ENCODE measurements at places on chromosomes 6 and 20.

GRCh38 chr20:25014816-25015215, 22.3 kb upstream of the APMAP start:
- no peak for DNase-seq

- no peak for DNase-seq
These were observed 54.8 kb upstream of the POU3F2 start for GRCh38 chr6:98779618-98780017.

GRCh38 chr6:110355022-110355421, 3.1 kb downstream of the METTL24 start:
- DNase-seq, result no peak

DNA sequence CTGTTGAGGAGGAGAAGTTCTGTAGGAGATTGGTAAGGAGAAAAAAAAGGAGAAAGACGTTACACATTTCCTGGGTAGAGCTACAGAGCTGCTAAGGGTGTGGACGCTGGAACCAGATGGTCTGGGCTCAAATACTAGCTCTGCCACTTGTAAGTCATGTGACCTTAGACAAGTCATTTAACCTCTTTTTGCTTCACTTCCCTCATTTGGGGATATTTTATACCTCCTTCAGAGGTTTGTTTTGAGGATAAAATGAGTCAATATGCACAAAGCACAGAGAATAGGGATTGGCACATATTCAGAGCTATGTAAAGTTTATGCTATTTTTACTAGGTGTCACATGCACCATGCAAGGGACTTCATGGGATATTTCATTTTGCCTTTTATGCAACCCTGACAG, 708.8 kb downstream of the DHX35 start:
- DNase-seq, result no peak

DNA sequence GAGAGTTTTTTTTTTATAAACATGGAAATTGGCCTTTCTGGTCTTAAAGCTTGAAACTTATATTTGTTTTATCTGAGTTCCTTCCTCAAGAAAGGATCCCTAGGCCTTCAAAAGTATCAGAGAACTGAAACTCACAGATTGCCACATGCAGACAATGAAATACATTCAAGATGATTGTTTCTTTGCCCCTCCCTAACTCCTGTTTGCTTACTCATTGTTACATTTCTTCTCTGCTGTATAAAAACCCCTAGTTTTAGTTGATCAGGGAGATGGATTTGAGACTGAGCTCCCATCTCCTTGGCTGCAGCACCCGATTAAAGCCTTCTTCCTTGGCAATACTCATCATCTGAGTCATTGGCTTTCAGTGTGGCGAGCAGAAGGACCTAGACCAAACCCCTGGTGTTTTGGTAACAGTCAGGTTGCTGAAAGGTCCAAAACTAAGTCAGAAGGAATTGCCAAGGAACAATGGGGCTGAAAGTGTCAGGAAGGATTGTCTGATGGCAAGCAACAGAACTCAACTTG, 132.3 kb upstream of the SULF2 start:
- no peak for DNase-seq

DNA sequence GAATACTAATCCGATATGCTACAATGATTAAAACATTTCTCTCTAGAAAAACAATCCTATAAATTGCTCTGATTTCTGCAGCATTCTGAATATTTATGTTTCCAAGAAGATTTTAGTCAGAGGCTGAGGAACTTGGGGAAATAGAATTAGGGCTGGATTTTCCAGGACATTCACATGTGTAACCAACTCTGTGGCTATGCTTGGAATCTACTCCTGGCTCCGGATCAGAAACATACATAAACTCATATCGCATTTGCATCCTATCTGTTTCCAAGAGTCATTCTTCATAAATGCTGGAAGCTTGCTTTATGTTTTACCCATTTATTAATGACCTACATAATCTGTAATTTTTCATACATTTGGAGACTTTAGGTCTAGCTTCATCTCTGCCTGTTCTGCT, 459.9 kb upstream of the MARCKS start:
- no peak for DNase-seq

- DNase-seq, result peak; percentile 71
These were observed 20.6 kb upstream of the HLA-F start for GRCh38 chr6:29702519-29703103.

DNA sequence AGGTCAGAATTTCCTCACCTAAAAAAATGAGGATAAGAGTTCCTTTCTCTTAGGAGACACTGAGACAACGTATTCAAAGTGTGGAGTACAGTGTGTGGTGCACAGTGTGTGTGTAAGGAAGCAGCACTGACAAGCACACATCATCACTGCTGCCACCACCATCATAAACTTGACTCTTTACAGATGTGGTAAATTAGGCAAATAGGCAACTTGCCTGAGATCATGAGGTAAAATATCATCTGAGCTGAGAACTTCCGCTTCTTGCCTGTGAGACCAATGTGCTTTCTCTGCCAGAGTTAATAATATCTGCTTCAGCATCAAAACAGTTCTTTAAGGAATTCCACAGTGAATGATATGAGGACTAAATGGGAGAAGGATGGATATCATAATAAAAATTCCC, 52.7 kb downstream of the LYRM4 start:
- no peak for DNase-seq

- DNase-seq, result no peak
These were observed 17.6 kb downstream of the TRDN start for GRCh38 chr6:123619156-123619555.

DNA sequence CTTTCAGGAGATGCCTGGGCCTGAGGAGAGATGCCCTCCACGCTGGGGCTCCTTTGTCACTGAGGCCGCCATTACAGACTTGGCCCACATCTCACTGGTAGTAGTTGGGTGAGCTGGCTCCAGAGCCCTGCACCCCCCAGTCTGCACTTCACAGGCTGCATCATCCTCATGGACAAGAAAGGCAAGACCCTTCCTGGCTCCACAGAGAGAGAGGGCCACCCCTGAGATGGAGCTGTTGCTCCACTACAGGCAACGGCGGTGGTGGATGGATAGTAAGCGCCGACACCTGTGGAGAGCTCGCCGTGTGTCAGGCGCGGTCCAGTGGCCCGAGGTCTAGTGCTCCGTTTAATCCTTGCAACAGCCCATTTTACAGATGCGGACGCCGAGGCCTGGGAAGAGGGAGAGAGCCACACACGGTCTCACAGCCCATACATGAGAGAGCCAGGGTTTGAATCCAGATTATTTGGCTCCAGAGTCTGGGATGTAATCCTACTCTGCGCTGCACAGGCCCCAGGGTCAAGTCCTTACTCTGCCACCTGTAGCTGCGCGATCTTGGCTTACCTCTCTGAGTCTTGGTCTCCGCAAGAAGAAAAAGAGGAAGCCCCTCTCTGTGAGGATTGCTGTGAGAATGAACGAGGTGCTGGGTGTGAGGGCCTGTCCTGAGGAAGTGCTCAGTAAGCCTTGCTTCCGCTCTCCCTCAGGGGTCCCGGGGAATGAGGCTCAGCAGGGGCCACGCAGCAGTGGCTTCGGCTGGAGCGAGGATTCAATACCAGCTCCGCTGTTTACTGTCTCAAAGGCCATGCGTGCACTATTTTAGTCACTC, 34.5 kb downstream of the SPDEF start:
- DNase-seq, result no peak

- DNase-seq, result no peak
These were observed 292.5 kb upstream of the ZNF337 start for GRCh38 chr20:25989196-25989595.

DNA sequence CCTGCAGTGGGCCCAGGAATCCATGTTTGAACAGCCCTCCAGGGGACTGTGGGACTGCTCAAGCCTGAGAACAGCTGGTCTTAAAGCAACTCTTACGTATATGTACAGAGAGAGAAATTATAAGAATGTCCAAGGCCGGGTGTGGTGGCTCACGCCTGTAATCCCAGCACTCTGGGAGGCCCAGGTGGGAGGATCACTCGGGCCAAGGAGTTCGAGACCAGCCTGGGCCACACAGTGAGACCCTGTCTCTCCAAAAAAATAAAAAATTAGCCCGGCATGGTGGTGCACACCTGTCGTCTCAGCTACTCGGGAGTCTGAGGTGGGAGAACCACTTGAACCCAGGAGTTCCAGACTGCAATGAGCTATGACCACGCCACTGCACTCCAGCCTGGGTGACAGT, 134.0 kb downstream of the DTNBP1 start:
- no peak for DNase-seq

DNA sequence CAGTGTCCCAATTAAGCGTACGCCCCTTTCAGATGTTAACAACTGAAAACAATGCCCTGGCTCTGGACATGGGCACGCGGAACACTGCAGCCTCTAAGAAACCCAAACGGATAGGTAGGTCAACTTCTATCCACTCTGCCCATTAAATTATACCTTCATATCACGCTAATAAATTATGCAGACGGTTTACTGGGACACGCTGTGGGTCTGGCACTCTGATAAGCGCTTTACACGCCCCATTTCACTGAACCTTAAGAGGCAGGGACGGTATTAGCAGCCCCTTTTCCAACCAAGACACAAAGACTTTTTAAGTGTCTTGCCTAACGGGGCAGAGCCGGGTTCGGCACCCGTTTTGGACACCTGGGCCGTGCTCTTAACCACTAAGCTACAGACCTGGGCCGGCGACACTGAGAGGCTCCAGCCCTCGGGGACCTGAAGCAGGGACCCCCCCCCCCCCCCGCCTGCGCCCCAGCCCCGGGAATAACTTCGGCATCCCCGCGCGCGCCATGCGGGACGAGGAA, 744 bp downstream of the STAU1 start:
- no peak for DNase-seq

GRCh38 chr20:58458342-58459057, 56.7 kb downstream of the APCDD1L start:
- DNase-seq, result no peak

DNA sequence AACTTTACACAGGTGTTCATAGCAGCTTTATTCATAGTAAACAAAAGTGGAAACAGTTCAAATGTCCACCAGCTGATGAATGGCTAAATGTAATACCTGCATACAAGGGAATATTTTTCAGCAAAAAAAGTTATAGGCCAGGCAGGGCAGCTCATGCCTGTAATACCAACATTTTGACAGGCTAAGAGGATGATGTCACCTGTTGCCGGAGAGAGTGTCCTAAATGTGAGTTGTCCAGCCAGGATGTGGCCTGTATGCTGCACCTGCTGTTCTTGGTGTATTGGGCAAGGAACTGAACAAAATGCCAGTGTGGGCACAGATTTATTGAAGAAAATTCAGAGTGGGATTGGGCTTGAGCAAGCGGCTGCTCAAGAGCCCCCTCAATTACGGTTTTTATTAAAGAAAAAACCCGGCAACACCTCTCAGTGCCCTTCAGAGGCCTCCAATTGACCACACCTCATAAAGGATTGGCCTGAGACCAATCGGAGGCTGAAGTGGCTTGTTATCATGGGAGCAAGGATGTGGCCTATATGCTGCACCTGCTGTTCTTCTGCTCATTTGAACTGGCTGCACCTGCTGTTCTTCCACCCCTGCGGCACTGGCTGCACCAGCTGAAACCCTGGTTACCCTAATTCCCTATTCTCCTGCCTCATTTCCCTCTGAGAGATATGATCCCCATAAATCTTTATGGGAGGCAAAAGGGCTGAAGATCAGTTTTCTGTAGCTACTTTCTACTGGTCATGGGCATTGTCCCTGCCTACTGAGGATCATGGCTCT, 164.3 kb upstream of the PROKR2 start:
- DNase-seq, result no peak

DNA sequence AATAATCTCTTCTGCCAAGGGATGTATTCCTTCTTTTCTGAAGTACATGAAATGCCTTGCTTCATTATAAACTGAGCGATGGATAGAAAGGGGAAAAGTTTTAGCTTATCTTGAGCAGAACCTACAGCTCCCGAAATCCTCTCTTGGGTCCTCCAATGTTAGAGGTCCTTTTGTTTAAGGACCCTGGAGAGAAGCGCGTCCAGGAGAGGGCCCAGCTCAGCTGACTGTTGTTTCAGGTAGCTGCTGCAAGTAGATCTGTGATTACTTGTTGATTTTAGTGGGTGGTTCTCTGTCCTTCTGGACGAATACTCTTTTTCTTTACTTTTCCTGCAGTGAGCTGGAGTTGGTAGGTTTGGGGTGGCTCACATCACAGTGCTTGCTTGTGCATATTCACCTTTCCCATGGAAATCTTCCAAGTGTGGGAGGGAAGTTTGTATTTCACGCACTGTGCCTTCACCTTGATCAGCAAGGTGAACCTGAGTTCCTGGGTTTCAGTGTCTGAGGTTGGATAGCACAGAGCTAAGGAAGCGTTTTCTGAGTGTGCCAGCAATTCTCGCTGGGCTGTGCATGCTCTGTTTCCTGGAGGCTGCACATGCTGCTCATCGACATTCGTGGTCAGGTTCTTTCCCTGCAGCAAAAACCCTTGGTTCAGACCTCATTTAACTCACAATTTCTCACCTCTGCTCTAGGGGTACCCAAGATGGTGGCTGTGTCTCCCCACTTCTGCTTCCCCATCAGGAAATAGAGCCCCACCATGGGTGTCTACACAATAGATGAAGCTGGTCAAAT, 176.3 kb downstream of the JARID2 start:
- no peak for DNase-seq

- no peak for DNase-seq
These were observed 257.7 kb upstream of the CDYL start for GRCh38 chr6:4518506-4518905.

DNA sequence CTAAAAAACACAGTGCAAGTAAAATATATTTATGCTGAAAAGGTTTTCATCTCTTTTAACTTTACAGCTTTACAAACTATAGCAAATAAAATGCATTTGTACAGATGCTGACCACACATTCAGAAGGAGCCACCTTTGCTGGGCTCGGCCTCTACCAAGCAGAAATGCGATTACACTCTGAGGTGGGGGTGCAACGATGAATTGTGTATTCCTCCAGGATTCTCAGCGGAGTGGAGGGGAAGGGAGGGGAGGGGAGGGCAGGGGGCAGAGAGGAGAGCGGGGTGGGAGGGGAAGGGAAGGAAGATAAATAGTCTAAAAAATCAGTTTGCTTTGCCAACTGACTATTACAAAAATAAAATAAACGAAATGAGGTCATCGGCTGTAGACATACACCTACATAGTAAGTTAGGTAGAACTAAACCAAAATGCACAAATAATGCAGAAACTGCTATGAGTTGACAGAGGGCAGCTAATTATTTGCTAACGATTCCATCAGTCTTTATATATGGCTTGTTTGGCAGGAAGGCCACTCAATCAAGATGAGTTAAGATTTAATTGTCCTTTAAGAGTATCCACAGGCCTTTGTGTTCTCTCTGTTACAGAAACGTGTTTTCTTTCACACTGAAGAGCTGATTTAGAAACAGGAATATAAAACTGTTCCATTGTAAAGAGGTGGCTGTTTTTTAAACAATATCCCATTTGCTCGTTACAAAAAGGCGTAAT, 90.1 kb downstream of the TAF4 start:
- DNase-seq, result no peak

DNA sequence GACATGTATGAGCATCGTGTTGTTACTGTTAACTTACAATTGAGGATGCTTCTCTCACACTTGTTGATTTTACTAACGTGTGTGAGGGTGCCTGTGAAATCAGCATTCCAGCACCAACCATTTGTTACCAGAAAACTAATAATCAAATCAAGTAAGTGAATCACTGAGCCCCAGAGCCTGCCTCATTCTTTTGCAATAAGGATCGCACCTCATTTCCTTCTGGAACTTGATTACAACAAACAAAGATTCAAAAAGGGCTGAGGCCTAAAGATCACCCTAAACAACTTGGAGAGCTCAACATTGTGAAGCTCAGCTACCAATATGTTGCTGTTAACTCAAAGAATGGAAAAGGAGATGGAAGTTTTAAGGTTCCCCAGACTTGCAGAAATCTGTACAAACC, 274.7 kb downstream of the TFAP2A start:
- DNase-seq, result no peak
